ENCODE measurements at places on chromosomes 12 and 14.

GRCh38 chr14:34971381-34971780, 11.4 kb upstream of the SRP54 start:
- DNase-seq: no peak

- DNase-seq: no peak
These were observed 592.5 kb upstream of the USP15 start for GRCh38 chr12:61667676-61668075.

DNA sequence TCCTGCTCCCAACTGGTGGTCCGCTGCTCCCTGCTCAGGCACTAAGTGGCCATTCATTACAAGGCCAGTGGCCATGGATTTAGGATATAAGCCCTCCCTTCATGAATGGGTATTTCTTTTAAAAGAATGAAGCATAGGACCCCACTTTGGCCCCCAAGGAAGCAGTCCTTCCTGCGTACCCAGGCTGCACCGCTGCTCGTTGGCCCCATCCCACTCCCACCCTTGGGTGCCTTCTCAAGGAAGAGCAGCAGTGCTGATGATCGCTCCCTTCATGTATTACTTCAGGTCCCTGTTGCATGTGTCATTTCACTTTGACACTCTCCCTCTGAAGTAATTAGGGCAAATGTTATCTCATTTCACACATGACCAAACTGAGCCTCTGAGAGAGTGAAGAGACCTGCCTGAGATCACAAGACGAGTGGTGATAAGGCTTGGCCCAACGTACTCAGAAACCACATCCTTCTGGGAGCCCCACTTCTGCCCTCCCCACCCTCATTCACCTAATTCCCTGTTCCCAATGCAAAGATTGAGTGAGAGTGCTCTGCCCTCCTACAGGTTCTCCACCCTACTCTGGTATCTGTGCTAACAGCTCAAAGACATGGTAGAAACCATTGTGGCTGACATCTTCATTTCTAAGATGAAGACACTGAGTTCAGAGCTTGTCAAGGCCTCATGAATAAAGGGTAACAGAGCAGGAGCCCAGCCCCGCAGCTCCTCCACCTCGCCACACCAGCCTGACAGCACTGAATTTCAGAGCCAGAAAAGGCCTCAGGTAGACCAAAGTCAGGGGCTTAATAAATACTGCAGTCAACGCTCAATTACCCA, 10.3 kb upstream of the KRT2 start:
- no peak for DNase-seq

- no peak for DNase-seq
These were observed 144.9 kb upstream of the CCDC196 start for GRCh38 chr14:66341239-66341638.

DNA sequence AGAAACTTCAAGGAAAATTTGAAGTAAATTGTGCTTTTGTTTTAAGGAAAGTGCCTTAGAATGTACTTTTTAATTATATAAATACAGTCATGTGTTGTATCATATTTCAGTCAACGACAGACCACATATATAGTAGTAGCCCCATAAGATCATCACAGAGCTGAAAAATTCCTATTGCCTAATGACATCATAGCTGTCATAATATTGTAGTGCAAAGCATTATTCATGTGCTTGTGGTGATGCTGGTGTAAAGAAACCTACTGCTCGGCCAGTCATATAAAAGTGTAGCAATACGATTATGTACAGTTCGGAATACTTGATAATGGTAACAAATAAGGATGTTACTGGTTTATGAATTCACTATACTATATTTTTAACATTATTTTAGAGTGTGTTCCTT, 198.9 kb upstream of the SLC16A7 start:
- DNase-seq: no peak

DNA sequence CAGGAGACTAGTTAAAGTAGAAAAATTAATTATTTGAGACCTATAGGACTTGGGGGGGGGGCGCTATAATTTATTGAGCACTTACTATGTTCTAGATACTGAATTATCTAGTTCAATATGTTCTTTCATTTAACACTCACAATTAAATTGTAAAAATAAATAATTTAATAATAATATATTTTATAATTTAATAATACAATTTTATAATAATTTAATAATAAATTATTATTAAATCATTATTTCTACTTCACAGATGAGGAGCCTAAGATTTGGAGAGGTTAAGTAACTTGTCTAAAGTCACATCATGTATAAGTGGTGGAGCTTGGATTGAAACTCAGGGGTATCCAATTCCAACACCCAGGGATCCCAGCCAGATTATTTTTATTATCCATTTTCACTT, 98.8 kb upstream of the CCDC175 start:
- DNase-seq: no peak

DNA sequence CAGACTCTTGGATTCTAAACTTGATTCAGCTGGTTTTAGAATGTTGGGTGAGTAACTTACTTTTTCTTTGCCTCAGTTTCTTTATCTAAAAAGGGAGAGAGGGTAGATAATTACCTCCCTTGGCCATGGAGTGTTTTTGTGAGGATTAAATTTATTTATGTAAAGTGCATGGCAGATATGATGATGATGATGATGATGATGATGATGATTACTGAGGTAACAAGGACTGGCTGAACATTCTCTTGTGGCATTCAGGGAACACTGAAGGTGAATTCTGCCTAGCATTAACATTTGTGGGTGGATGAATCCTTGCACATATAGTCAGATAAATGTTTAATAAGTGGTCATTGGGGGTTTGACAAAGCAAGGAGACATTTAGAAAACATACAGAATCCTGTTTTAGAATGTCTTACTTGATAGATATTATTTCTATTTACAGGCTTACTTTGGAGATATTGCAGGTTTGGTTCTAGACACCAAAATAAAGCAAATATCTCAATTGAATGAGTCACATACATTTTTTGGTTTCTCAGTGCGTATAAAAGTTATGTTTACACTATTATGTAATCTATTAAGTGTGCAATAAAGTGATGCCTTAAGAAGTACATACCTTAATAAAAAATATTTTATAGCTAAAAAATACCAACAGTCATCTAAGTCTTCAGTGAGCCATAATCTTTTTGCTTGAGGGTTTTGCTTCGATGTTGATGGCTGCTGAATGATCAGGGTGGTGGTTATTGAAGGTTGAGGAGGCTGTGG, 123.2 kb downstream of the SNAPC1 start:
- no peak for DNase-seq

DNA sequence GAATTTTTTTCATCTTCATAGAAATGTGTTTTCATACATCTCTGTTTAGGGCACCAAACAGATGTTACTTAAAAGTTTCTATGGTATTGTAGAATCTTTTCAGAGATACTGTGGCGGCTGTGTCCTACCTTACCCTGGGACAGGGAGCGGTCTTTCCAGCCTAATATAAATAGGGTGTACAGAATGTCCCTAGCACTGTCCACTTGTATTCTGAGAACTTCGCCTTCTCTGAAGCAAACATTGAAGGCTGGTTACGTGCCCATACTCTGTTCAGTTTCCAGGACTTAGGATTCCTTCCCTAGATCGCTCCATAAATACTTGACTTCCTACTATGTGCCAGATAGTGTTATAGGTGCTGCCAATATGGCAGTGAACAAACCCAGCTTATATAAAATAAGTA, 24.3 kb upstream of the SLC38A2 start:
- DNase-seq: no peak

- DNase-seq: no peak
These were observed 47.1 kb downstream of the GIT2 start for GRCh38 chr12:109949089-109949488.

GRCh38 chr12:10101648-10102220, 2.9 kb upstream of the CLEC1A start:
- no peak for DNase-seq

- no peak for DNase-seq
These were observed 151.9 kb upstream of the NOS1 start for GRCh38 chr12:117513353-117513752.

- DNase-seq: peak; percentile 77
These were observed 376.3 kb upstream of the RGS6 start for GRCh38 chr14:71555654-71556559.

GRCh38 chr12:122452701-122453285, 30.3 kb upstream of the CLIP1 start:
- no peak for DNase-seq
